Right ventricle myocardium superior (tissue), 1 donor: ENCODE measurements at places on chromosomes 5 and 9. TPM values are rescaled to one million over a fixed set of nuclear protein-coding genes. Genes with fewer than 3 reads are reported as not detected.

SVEP1 gene
- total RNA-seq = 6.8 TPM

NUTM2G gene
- total RNA-seq = not detected

PTGES gene
- 4.5 TPM for total RNA-seq

ATP10B gene
- total RNA-seq = not detected

DNA sequence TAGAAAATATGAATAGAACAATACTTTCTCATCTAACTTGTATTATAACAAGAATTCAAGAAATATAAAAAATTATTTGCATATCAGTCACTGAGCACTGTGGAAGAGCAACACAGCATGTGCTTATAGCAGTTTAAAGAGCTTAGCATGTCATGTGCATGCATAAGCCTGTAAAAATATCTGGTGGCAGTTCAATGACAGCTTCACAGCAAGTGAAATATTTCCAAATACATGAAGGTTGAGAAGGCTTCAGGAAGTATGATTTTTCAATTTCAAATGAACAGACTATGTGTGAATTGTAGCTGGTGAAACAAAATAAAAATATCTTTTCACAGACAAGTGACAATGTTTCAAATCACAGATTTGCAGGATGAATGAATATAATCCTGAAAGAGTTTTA is 128.5 kb downstream of the PRDM9 start:
- no peak for DNase-seq

DNA sequence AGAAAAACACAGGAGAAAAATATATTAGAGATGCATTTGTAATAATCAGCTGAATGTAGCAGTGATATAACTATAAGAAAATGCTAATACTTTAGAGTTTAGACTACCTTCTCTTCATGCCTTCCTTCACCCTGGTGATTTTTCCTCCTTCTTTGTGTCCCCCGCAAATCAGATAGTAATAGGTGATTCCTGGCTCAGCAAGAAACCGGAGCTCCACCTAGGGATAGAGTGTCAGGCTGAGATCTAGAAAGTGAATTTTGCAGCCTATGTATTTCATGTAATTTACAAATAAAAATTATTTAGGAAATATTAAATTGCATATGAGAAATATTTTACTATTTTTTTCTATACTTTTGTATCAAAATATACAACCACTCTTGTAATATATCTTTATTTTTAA is 109.8 kb upstream of the ST8SIA4 start:
- no peak for DNase-seq

GRCh38 chr5:14105718-14106410 is 37.3 kb upstream of the TRIO start:
- no peak for DNase-seq

GRCh38 chr5:83104021-83104420 is 26.7 kb downstream of the XRCC4 start:
- no peak for DNase-seq

DNA sequence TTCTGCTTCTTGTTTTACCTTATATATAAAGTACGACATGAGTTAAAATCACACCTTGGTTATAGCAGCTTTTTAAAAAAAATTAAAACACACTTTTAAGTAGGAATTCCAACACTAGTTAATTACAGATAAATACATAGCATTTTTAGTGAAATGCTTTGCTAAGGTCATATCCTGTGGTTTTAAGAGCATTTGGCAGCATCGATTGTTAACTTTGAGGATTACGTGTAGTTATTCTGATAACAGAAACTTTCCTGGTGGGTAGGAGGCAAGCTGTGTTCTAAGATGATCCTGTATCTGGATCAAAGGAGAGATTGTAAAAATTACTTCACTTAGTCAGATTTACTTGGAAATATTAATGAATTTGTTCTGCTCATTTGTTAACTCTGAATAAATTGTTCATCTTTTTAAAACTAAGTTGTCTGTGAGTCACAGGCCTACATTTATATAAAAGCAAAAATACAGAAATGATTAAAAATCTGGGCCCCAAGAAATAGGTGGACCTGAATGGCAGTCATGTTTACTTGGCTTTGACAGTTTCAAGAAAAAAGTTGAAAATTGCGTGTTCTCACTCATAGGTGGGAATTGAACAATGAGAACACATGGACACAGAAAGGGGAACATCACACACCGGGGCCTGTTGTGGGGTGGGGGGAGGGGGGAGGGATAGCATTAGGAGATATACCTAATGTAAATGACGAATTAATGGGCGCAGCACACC is 58.3 kb downstream of the TRIO start:
- no peak for DNase-seq
